ENCODE measurements at places on chromosomes 12 and 14. TPM values are rescaled to one million over a fixed set of nuclear protein-coding genes. Genes with fewer than 3 reads are reported as not detected.
A peak's percentile ranks its signal among the peaks of the same experiment; 100 is the strongest.

The FBLN5 gene
- 33.4 TPM for total RNA-seq

The C1QL4 gene
- 0.17 TPM for total RNA-seq

The KRT73 gene
- total RNA-seq = not detected

The RTL1 gene
- not detected for total RNA-seq

GRCh38 chr14:102655137-102655536, 62.7 kb downstream of the RCOR1 start:
- DNase-seq = peak; percentile 73

GRCh38 chr12:19382111-19382526, 57.2 kb upstream of the AEBP2 start:
- DNase-seq = peak; percentile 92

DNA sequence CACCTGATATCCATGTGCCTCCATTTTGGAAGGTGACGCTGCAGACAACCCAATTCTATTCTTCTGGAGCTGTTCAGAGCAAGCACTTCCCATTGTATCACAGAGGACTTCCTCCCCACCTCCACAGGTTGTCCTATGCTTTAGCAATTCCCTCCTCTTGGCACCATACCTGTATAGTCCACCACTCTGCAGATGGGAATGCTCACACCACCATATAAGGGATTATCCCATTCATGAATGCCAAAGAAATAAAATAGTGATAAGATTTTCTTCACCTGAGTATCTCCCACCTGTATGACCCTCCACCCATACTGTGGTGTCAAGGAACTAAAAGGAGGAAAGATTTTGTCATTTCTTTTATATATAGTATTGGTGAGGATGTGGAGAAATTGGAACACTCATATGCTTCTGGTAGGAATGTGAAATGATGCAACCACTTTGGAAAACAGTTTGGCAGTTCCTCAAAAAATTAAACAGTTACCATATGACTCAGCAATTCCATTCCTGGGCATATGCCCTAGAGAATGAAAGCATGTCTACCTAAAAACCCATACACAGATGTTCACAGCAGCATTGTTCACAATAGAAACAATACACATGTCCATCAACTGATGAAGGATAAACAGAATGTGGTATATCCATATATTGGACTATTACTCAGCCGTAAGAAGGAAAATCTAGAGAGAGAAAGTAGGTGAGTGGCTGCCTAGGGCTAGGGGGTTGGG, 75.2 kb downstream of the FIGNL2 start:
- DNase-seq = peak; percentile 81

- DNase-seq = no peak
These were observed 42.5 kb downstream of the CCDC88C start for GRCh38 chr14:91374879-91375702.

DNA sequence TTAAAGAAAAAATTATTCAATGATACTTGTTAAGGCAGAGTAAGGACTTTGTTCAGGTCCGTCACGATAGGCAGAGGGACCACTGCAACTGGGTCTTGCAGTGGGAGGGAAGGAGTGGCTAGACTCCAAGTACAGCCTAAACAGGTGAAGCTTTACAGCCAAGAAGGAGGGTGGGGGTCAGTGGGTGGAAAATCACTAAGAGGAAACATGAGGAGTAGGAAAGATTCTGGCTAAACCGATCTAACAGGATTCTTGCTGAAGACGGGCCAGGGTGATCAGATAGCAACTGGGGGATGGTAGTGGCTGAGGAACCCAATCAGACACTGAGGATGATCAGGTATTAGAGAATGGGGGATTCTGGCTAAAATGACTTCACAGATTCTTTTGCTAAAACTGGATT, 100.2 kb downstream of the TTC7B start:
- DNase-seq = no peak

DNA sequence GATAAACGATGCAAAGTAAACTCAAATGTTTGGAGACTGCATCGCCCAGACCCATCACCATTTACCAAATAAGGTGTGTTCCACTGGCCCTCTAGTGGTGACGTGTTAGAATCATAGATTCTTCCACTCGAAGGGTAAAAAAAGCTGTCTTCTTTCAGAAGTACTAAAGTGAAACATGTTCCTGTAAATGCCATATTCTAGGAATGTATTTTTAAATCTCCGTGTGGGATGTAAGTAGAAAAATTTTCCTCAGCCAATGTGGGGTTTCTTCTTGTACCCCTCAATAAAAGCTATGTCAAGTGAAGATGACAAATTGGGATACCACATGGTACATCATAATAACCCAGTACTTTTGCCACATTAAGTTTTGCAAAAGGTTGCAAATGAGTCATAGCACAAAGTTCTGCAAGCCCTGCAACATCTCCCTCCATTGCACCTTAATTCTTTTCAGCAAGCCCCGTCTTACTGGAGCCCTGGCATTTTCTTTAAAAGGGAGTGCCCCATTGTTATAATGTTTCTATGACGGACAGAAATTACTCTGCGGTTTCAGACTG, 100.8 kb downstream of the CCER1 start:
- peak; percentile 79 for DNase-seq

DNA sequence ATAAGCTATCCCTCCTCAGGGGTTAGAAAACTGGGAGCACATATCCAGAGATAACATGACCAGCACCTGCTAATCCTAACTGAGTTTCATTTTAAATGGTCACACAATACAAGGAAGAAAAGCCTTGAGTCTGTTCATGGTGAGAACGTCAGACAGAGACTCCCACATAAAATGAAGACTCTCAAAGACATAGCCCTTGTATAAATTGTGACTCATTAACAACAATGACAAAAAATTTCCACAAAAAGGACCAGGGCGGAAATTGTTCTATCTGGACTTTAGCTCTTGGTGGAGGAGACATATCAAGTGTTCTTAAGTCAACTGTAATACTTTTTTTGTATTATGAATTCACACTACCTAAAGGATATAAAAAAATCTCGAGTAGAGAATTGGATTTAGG, 313.7 kb upstream of the DCN start:
- DNase-seq = no peak

GRCh38 chr14:65495196-65495595, 82.7 kb downstream of the FUT8 start:
- peak; percentile 64 for DNase-seq

DNA sequence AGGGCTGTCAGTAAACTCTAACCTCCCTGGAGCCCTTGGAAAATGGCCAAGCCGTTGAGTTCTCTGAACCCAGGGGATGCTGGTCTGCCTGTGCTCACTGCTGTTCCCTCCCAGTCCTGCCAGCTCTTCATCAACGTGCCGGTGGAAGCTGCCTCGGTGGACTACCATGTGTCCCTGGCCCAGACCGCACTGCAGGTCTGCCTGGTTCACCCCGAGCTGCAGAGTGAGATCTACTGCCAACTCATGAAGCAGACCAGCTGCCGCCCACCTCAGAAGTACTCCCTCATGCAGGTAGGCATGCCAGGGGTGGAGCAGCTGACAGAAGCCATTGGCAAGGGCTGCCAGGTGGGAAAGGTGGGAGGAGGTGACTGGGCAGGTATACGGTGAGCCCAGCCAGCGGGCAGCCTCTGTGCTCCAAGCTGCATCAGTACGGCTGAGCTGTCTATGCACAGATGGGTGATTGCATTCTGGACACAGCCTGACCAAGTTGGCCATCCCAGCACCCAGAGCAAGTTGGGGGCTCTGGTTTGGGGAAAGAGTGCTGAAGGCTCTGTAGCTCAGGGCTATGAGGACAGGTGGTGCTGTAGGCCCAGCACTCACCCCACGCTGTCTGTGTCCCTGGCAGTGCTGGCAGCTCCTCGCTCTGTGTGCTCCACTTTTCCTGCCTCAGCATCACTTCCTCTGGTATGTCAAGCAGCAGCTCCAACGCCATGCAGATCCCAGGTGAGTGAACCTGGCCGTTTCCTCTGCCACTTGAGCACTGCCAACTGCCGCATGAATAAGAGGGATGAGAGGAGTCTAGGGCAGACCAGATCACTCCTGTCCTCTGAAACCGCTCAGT, 21.9 kb downstream of the PIGH start:
- no peak for DNase-seq

- peak; percentile 50 for DNase-seq
These were observed at the start of gene PLBD1 for GRCh38 chr12:14567351-14568162. PLBD1 (minus strand) TSS chr12:14567883; CDS start chr12:14567696, 187 bp downstream.

Data from fibroblast of lung (primary cell).